NCI-H1417 treated with DMSO at 0.1 percent for 48 hours (cell line): ENCODE measurements at places on chromosomes 6 and 20.

GRCh38 chr6:10809098-10809497, 29.2 kb downstream of the MAK start:
- DNase-seq = no peak

- no peak for DNase-seq
These were observed 672 bp downstream of the CARMIL1 start for GRCh38 chr6:25279748-25280343.

DNA sequence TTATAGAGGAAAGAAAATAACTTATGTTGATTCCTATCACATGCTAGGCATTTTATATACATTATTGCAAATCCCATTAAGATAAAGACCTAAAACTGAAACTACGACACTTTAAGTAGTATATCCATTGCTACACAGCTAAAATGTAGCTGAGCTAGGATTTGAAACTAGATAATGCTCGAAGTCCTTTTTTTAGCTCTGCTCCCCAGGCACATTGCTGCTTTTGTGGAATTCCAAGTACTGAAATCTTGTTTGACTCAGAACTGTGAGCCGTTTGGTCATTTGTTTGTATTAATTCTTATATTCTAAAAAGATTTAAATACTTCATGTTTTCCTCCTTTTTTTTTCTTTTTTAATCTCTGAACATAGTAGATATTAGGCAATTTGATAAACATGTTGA, 644.8 kb downstream of the HACE1 start:
- no peak for DNase-seq

DNA sequence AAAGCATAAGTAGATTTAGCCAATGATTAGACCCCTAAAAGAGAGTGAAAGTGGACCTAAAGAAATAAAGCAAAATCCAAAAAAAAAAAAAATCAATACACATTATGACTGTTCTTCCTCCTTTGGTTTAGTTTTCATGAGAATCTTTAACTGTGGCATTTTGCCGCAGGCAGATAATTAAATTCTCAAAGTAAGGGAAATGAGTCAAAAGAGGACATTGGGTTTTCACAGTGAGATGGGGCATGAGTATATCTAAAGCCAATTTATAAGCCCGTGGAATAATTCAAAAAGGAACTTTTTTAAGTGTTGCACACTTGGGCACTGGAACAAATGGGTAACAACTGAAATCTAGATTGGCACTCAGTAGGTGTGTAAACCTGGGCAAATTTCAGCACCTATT, 230.3 kb downstream of the PKHD1 start:
- DNase-seq = no peak

DNA sequence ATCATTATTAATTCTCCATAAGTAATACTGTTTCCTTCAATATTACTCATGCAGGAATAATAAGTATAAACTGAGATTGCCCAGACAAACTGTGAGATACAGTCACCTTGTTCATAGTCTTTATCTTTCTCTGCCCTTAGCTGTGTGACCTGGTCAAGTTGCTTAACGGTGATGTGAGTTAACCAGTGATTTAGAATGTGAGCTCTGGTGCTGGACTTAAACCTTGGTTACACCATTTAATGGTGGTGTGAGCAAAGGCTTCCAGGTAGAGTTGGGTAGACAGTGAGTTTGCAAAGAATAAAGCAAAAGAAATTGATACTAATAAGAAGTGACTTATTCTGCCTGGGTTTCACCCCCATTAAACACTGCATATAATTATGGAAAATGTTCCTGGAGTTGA, 86.2 kb upstream of the DEFB112 start:
- no peak for DNase-seq

DNA sequence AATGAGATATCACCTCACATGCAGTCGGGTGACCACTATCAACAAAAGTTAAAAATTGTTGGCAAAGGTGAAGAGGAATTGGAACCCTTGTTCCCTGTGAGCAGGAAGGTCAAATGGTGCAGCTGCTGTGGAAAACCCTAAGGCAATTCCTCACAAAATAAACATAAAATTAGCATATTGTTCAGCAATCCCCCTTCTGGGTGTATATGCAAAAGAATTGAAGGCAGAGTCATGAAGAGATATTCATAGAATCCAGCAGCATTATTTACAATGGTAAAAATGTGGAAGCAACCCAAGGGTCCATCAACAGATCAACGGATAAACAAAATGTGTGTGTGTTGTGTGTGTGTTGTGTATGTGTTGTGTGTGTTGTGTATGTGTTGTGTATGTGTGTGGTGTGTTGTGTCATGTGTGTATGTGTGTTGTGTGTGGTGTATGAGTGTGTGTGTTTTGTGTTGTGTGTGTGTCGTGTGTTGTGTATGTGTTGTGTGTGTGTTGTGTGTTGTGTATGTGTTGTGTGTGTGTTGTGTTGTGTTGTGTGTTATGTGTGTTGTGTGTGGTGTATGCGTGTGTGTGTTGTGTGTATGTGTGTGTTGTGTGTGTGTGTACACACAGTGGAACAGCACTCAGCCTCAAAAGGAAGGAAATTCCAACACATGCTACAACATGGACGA, 245.1 kb downstream of the ERMARD start:
- DNase-seq = no peak

DNA sequence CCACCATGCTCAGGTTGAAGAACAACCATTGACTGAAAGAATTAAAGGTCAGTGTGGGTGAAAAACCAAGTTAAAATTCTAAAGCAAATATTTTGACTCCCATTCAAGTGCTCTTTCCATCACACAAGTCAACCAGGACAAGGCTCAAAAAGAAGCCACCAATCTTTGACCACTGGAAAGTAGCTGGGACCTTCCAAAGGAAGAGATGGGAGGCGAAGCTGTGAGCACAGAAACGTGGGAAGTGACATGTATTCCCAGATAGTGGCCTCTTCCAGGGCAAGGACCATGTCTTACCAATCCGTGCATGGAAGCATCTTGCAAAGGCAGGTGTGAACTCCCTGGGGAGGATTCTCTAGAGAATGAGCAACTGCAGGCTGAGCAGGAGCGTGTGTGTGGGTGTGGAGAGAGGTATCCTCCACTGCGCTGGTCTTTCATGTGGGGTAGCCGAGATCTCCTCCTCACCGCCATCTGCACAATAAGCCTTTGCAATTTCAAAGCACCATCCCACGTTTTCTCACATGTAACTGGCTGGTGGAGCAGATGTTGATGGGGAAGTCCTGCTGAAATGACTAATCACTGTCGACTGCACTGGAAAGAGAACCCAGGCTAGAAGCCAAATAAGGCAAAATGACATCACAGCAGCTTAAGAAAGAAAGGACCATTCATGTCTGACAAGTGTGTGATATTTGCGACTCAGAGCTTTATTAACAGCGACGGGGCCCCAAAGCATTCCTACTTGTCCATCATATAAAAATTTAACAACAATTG, 189.4 kb upstream of the RREB1 start:
- DNase-seq = no peak
